ENCODE measurements at places on chromosomes 16 and 17. TPM values are rescaled to one million over a fixed set of nuclear protein-coding genes. Genes with fewer than 3 reads are reported as not detected.

GRCh38 chr17:36000732-36001109 lies 632 bp downstream of the CCL15 start:
- H3K4me1 ChIP-seq, result peaks cover 10% of the 10 kb centered on the region
- H3K4me3 ChIP-seq, result no peak overlapping the region
- peaks cover 13% of the 10 kb centered on the region for H3K27me3 ChIP-seq
- H3K36me3 ChIP-seq, result no peaks in the 10 kb centered on the region
- no peak overlapping the region for H3K27ac ChIP-seq

DNA sequence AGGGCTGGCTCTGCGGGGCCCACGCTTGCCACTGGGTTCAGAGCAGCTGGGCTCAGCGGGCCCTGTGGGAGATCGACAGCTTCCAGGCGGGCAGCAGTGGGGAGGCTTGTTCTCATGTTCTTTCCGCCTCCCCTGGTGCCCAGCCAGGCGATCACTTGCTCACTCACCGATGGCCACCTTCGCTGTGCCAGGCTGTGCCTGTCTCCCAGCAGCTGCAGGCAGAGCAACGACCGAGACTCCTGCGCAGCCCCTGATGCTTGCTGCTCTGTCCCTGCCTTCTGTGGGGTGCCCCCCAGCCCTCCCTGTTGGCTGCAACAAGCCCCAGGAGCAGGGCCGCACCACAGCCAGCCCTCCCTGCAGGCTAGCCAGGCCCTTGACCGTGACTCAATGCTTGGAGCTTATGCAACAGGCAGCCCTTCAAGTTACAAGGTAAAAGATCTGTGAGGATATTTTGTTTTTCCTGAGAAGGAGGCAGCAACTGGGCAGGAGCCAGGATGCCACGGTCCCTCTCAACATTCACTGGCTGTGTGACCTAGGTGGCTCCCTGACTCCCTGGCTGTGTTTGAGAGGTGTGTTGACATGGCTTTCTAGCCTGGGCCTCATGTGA lies 9.6 kb upstream of the SPNS2 start:
- peaks cover 25% of the 10 kb centered on the region for H3K4me1 ChIP-seq
- H3K27ac ChIP-seq, result no peak overlapping the region
- DNase-seq, result no peak
- H3K36me3 ChIP-seq, result no peaks in the 10 kb centered on the region

GRCh38 chr16:66605177-66605978 lies 874 bp downstream of the CMTM3 start:
- peak overlapping the region; percentile 94 for H3K27ac ChIP-seq
- peaks cover 24% of the 10 kb centered on the region for H3K36me3 ChIP-seq
- H3K27me3 ChIP-seq, result no peaks in the 10 kb centered on the region
- peaks cover 33% of the 10 kb centered on the region for H3K4me1 ChIP-seq

DNA sequence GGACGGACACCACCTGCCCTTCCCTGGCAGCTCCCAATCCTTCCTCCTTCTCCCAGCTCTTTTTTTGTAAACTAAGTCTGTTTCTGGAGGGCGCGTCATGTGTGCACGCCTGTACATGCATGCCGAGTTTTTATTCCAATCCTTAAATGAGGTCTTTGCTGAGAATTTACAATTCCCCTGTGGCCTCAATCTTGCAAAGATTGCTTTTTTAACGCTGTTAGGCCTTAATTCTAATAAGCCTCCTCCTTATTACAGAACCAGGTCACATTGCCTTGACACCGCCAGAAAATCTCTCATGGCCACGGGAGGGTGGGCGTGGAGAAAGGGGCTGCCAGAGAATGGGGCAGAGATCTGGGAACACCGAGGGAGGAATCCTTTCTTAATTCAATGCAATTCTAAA lies 17.6 kb downstream of the RBFOX3 start:
- no peaks in the 10 kb centered on the region for H3K27me3 ChIP-seq
- H3K27ac ChIP-seq, result no peak overlapping the region
- no peaks in the 10 kb centered on the region for H3K4me1 ChIP-seq
- no peak overlapping the region for H3K4me3 ChIP-seq
- H3K36me3 ChIP-seq, result no peaks in the 10 kb centered on the region
- DNase-seq, result no peak

DNA sequence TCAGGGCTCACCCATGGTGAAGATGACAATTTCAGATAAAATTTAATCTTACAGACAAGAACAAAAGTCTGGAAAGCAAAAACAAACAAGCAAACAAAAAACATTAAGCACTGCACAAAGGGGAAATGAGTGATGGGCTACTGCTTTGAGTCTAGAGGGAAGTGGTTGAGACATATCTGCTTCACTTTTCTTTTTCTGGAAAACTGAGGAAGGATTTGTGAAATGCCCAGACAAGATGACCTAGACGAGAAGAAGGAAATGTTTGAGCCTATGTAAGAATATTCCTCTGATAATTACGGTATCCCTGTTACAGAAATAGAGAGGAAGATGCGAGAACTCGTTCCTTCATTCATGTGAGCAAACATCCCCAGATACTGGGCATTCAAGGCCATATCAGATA lies 11.5 kb upstream of the HYDIN start:
- no peaks in the 10 kb centered on the region for H3K4me1 ChIP-seq
- DNase-seq, result no peak
- H3K27ac ChIP-seq, result no peak overlapping the region
- no peaks in the 10 kb centered on the region for H3K27me3 ChIP-seq

- no peaks in the 10 kb centered on the region for H3K36me3 ChIP-seq
- H3K4me3 ChIP-seq, result no peak overlapping the region
- H3K4me1 ChIP-seq, result no peaks in the 10 kb centered on the region
- no peak for DNase-seq
- H3K27me3 ChIP-seq, result peaks cover 2% of the 10 kb centered on the region
Measured at GRCh38 chr16:26952411-26952810, 114.3 kb upstream of the C16orf82 start.

TRIM47 gene
- 32.7 TPM for total RNA-seq

CLEC19A gene
- total RNA-seq, result not detected

DNA sequence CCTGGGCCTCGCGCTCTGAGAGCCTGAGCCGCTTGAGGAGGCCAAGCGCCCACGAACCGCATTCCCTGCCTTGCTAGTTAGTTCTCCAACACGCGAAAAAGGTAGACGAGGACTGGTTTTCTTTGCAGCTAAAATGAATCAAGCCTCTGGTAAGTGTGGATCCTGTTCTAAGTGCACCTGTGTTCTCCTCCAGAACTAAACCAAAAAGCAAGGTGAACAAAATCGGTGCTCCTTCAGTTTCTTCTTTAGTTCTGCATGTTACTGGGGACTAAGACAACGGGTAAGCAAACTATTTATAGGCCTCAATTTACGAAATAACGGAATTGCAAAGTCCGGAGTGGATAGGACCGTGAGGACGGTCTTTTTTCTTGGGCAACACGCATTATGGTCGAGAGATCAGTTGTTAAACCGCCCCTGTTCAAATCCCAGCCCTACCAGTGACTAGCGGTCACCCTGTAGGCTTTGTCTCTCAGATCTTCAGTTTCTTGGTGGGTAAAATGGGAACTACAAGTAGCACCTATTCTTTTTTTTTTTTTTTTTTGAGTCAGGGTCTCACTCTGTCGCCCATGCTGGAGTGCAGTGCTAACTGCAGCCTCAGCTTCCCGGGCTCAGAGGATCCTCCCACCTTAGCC lies 993 bp upstream of the ANKRD11 start:
- H3K36me3 ChIP-seq, result peaks cover 16% of the 10 kb centered on the region
- no peaks in the 10 kb centered on the region for H3K27me3 ChIP-seq
- peaks cover 45% of the 10 kb centered on the region for H3K4me1 ChIP-seq
- peak overlapping the region; percentile 95 for H3K4me3 ChIP-seq

NLGN2 gene
- 2.7 TPM for total RNA-seq

DNA sequence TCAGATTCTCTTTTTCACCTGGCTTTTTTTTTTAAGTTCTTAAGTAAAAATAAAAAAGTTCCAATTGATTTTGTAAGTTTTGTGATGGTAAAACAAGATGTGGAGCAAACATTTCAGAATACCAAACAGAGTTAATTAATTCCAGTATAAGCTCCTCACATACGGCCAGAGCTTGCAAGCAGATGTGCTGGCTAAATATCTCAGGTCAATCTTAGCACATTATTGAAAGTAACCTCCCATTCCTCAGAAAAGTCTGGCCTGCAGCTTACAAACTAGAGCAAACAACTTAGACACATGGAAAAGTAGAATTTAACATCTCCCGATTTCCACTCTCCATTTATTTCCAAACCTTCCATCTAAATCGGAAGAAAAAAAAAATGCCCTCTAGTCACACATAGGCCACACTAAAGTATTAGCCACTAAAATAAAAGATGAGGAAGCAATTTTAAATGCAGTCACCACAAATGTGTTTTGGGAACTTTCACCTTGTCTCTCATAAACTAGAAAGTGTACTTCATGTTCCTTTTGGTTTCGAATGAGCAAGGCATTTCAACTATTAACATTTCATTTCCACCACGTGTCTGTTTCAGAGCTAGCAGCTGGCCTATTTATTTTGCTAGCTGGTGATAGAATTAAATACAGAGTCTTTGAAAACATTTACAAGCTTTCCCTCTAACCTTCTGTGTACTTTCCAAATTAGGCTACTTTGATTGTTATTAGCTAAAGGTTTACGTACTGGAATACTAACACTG lies 143.3 kb downstream of the STX8 start:
- H3K4me1 ChIP-seq, result peaks cover 15% of the 10 kb centered on the region
- H3K4me3 ChIP-seq, result no peak overlapping the region
- H3K36me3 ChIP-seq, result no peaks in the 10 kb centered on the region
- no peak overlapping the region for H3K27ac ChIP-seq
- H3K27me3 ChIP-seq, result no peaks in the 10 kb centered on the region

DNA sequence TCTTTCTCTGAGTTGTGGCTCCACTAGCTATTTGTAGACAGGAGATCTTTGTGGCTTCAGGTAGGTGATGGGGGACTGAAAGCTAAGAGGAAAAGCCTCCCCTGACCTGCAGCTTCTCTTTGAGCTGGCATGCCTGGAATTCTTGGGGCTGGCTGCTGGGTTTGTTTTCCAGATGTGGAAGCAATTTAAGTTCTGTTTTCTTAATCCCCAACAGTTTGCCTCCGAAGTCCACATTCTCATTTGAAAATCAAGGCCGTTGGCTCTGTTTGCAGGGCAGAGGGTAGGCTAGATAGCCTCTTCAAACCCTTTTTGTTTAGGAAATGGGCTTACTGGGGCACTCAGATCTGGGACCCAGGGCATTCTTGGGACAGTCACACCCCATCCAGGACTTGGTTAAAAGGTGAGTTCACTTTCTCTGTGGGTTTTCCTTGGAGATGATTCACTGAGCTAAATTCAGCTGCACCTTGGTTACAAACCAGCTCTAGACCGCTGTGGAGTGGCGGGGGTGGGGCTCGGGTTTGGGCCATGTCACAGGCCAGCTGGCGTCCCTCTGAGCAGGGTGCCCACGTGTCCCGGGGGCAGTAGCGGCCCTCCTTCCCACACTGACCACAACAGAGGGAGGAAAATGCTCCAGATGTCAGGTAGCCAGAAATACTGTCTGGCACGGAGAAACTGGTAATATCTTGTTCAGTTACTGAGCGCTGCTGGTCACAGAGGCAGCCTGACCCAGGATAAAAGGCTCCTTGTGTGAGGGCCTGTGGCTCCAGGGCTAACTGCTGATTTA lies 108.5 kb downstream of the RAB11FIP4 start:
- no peak for DNase-seq
- H3K27me3 ChIP-seq, result no peaks in the 10 kb centered on the region
- H3K4me1 ChIP-seq, result peaks cover 29% of the 10 kb centered on the region
- no peak overlapping the region for H3K27ac ChIP-seq
- H3K4me3 ChIP-seq, result no peak overlapping the region
- H3K36me3 ChIP-seq, result no peaks in the 10 kb centered on the region

- H3K27ac ChIP-seq, result no peak overlapping the region
- peaks cover 21% of the 10 kb centered on the region for H3K27me3 ChIP-seq
- H3K4me3 ChIP-seq, result no peak overlapping the region
- DNase-seq, result no peak
- peaks cover 8% of the 10 kb centered on the region for H3K4me1 ChIP-seq
Measured at GRCh38 chr16:13968835-13969234, 48.9 kb downstream of the ERCC4 start.

DNA sequence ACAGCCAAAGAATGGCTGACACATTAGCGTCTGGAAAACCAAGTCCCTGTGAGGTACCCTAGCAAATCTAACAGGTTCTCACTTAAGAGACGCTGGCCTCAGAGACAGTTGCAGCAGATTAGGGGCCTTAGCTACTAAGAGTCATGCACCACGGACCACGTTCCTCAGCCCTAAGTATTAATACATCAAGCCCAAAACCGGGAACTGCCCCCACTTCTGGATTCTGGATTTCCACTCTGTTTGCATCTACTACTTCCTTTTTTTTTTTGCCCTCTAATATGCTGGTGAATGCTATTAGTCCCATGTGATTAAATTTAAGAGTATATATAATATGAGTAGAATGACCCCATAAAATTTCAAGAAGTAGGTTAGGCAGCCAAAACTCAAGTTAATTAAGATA lies 775 bp upstream of the TERB1 start:
- no peak overlapping the region for H3K4me3 ChIP-seq
- no peak for DNase-seq
- no peaks in the 10 kb centered on the region for H3K4me1 ChIP-seq
- H3K27me3 ChIP-seq, result no peaks in the 10 kb centered on the region
- H3K27ac ChIP-seq, result no peak overlapping the region
- peaks cover 18% of the 10 kb centered on the region for H3K36me3 ChIP-seq

DNA sequence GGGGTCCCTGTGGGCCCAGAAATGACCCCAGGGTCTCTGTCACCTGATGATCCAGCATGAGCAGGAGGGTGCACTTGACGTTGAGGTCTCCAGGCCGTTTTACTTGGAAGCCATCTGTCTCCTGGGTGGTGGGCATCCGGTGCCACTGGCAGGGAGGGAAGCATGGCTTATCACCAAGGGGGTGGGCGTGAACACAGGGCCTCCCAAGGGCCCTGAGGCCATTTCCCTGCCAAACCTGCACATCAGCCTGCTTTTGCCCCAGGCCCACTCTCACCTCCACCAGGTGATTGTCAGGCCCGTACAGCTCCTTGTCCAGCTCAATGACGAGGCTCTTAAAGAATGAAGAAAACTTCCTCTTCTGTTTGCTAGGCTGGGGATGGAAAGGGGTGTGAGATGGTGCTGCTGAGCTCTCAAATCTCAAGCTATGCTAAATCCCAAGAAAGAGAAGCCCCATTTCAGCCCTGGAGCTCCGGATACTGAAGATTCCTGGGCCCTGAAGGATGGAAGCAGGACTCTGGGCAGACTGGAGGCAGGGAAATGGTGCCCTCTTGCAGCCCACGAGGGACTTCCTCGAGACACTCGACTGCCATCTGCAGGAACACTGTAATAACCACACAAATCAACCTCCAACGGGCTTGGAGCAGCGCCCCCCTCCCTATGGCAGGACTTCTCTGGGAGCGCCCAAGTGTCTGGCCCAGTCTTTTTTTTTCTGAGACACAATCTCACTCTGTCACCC lies 7.1 kb upstream of the FTSJ3 start:
- DNase-seq, result peak; percentile 54
- H3K27me3 ChIP-seq, result no peaks in the 10 kb centered on the region
- peaks cover 40% of the 10 kb centered on the region for H3K4me1 ChIP-seq
- peaks cover 58% of the 10 kb centered on the region for H3K36me3 ChIP-seq
- H3K27ac ChIP-seq, result peak overlapping the region; percentile 81
- H3K4me3 ChIP-seq, result no peak overlapping the region

GRCh38 chr17:50269477-50270434 lies 4.5 kb upstream of the TMEM92 start:
- peak; percentile 62 for DNase-seq
- no peak overlapping the region for H3K4me3 ChIP-seq
- H3K27me3 ChIP-seq, result peaks cover 13% of the 10 kb centered on the region
- H3K36me3 ChIP-seq, result no peaks in the 10 kb centered on the region
